Gastrocnemius medialis (tissue), 4 donors: ENCODE measurements at places on chromosomes 7 and 10.

GRCh38 chr7:72035266-72035665 is 376.9 kb downstream of the CALN1 start:
- no peak for DNase-seq

GRCh38 chr7:43847496-43847895 is 21.8 kb downstream of the MRPS24 start:
- no peak for DNase-seq

- DNase-seq = no peak
These were observed 49.0 kb upstream of the GTF2IRD1 start for GRCh38 chr7:74404741-74405140.

DNA sequence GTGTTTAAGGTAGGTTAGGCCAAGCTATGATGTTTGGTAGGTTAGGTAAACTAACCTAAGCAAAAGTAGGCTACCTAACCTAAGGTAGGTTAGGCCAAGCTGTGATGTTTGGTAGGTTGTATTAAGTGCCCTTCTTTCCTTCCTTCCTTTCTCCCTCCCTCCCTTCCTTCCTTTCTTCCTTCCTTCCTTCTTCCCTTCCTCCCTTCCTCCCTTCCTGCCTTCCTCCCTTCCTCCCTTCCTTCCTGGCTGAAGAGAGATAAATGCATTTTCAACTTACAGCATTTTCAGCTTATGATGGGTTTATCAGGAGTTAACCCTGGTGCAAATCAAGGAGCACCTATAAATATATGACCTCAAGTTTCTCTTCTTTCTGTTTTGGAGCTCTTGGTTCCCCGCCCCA is 56.2 kb downstream of the SND1 start:
- DNase-seq = no peak

GRCh38 chr7:24025094-24025493 is 258.9 kb upstream of the NPY start:
- no peak for DNase-seq

DNA sequence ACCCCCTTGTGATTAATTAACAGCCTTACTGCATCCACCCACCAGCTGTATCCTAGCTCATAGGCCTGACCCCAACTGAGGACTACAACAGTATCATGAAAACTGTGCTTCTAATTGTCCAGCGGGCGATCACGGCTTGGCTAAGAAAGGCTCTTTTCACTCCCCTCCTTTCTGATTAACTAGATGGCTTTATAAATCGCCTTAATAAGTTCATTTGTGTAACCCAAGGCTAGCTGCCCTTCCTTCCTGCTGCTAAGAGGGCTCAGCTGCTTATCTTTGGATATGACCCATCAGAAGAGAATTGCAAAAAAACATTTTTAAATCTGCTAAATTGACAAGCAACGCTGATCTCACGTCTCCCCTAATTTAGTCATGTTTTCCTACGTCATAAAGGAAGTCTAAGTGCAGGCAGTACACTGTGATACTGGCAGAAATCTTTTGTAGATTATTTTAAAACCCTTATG is 163.0 kb upstream of the LAMB4 start:
- no peak for DNase-seq

GRCh38 chr10:97508342-97508741 is 9.6 kb downstream of the UBTD1 start:
- DNase-seq = no peak

DNA sequence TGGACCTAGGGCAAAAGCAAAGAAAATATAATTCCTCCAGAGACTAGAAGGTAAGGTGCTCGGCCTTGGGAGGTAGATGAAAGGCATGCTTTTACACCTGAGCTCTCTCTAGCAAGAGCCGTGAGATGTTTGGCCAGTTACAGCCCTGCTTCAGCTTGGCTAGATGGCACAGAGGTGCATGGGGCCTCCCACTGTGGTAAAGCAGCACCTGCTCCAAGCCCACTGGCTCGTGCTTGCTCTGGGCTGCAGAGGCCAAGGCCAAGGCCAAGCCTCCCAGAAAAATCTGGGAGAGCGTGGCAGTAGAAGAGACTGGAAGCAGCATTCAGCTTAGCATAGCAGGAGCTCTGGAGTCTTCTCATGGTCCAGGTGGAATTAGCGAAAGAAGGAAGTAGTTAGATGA is 31.0 kb upstream of the OPALIN start:
- DNase-seq = no peak

- no peak for DNase-seq
These were observed 73.9 kb downstream of the BICC1 start for GRCh38 chr10:58586282-58587245.

GRCh38 chr10:121436630-121437341 is 161.5 kb downstream of the FGFR2 start:
- DNase-seq = no peak

DNA sequence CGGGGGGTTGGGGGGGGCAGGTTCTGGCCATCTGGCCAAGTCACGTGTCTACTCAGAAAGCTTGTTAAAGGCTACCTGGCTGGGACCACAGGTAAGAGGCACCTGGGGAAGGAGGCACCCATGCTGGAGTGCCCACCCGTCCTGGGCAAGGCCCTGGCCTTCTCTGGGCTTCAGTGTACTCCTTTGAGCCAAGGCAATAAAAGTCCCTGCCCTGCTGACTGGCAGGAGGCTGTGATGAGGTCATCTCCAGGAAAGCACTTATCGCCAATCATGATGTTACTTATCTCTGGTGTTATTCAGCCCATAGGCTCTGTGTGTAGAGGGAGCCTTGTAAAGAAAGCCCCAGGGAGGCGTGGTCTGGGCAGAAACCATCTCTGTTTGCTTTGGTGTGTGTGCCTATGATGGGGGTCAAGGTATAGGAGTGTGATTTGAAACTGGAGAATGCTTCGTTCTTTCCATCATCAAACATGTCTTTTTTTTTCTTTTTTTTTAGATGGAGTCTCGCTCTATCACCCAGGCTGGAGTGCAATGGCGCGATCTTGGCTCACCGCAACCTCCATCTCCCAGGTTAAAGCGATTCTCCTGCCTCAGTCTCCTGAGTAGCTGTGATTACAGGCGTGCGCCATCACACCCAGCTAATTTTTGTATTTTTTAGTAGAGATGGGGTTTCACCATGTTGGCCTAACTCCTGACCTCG is 2.5 kb upstream of the CLDN4 start:
- DNase-seq = no peak

DNA sequence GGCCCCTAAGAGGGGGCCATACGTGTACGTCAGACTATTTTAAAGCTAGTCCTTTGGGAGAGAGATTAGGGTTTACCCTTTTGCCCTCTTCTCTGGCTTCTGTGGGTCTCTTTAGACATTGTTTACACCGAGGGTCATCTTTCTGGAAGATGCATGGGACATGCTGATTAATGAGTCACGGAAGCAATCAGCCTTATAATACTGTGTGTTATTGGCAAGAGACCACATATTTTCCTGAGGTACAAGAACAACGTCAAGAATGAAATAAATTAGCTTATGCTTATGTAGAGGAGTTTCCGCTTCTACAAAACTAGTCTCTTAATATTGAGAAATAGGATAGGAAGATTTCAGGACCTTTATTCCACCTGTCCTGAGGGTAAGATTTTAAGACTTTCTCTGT is 327.7 kb downstream of the BBS9 start:
- no peak for DNase-seq

- DNase-seq = no peak
These were observed 218.7 kb downstream of the PARD3 start for GRCh38 chr10:34596351-34596750.
